Skeletal muscle cell (primary cell): ENCODE measurements at places on chromosomes 1 and 21.

GRCh38 chr1:9213956-9214355 is 20.6 kb upstream of the H6PD start:
- no peak for DNase-seq

DNA sequence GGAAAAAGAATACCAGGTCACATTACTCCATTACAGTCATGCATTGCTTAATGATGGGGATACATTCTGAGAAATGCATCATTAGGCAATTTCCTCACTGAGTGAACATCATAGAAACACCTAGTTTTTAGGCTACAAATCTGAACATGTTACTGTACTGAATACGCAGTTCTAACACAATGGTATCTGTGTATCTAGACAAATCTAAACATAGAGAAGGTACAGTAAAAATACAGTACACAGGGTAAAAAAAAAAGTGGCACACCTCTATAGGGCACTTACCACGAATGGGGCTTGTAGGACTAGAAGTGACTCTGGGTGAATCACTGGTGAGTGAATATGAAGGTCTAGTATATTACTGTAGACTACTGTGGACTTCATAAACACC is 115.7 kb downstream of the AKT3 start:
- DNase-seq: no peak

- DNase-seq: no peak
Measured at GRCh38 chr1:40078512-40079333, 18.3 kb downstream of the PPT1 start.

DNA sequence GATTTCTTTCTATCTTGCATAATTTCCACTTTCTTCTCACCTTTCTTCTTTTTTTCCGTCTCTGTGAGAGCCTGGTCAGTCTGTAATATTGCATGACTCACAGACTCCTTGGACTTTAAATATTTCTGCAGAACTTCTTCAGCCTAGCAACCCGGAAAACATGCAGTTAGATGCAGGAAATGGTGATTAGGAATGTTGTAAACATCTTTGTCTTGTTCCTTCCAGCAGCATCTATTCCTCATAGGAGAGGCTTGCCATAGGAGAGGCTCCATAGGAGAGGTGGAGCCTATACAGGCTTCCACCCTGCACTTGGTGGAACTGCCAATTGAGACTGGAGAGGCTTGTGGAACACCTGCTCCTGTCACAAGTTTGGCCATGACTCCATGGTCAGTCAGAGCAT is 10.0 kb downstream of the GBP5 start:
- DNase-seq: no peak

GRCh38 chr21:38591218-38591537 is 92.9 kb upstream of the ERG start:
- no peak for DNase-seq
